Activated CD8-positive, alpha-beta memory T cell treated with anti-CD3 and anti-CD28 coated beads for 24 hours (primary cell): ENCODE measurements at places on chromosomes 11 and 22.

- no peak for DNase-seq
Observed at GRCh38 chr11:125935618-125936199, 10.1 kb upstream of the VSIG10L2 start.

- DNase-seq = no peak
Observed at GRCh38 chr11:90997241-90997640, 774.4 kb upstream of the CHORDC1 start.

- no peak for DNase-seq
Observed at GRCh38 chr22:42860968-42861367, 3.9 kb upstream of the ARFGAP3 start.

GRCh38 chr11:122071709-122072202 is 44.3 kb downstream of the BLID start:
- DNase-seq = no peak

- DNase-seq = no peak
Observed at GRCh38 chr22:25833091-25833490, 91.1 kb downstream of the MYO18B start.
